Right atrium auricular region (tissue), 2 donors: ENCODE measurements at places on chromosomes 16 and 17. TPM values are rescaled to one million over a fixed set of nuclear protein-coding genes. Genes with fewer than 3 reads are reported as not detected.
A peak's percentile ranks its signal among the peaks of the same experiment; 100 is the strongest.

DNA sequence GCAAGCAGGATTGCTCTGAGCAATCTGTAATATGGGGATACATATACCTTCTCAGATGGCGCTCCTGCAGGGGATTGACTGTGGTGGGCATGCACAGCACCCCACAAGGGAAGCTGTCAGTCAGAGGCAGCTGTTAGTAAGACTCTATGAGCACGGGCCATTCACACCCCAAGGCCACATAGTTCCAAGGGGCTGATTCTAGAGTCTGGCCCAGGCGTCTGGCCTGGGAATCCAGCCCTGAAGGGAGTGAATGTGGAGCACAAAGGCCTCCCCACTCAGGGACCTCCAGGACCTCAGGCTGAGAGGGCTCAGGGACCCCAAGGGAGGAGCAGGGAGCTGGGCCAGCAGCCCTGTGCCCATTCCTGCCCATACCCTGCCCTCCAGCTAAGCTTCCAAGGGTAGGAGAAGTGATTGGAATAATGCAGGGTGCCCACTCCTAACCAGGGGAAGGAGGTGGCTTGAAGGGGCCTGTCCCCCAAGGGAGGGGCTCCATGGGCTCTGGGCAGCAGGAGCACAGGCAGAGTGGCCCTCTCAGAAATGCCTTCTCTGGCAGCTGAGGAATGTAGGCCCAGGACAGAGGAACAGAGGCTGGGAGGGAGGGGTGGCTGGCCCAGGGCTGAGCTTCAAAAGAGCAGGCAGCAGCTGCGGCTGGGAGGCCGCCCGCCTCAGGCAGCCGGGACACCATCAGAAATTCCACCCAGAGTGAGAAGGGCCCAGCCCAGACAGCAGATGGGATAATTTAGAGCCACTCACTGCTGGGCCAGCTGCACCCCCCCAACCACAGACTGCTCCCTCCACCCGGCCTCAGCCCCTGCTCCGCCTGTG lies 48.9 kb upstream of the MRPS23 start:
- peak; percentile 80 for DNase-seq

DNA sequence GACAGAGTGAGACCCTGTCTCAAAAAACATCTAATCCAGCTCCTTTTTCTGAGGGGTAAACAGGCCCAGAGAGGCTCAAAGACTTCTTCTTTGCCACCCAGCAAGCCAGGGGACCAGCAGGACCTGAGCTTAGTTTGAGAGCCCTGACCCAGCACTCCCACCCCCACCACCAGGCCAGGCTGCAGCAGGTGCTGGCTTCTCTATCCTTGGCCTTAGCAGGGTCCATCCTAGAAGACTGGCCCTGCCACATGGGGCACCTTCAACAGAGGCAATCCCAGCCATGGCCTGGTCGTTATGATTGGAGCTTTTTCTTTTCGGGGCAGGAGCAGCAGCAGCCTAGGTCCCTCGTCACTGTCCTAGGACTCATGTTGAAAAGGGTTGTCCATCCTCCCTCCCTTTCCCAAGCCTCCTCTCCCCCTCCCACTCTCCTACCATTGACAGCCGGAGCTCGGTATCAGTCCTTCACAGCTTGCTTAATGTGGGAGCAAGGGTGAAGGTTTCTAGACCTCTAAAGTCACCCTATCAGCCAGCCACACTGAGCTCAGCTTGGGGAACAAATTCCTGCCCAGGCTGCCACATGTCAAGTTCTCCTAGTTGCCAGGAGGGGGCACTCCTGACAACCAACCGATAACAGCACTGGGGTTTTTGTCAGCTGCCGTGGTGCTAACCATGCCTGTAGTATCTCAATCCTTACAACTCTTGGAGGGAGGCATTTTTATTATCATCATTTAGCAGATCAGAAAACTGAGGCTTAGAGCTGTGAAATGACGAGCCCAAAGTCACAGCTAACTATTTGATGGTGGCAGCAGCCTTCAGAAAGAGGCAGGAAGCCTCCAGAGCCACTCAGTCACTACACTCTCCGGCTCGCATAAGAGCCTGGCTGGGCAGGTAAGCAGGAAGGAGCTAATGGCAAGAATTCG lies 11.2 kb downstream of the MRPL27 start:
- DNase-seq: peak; percentile 78

KRTAP2-2 gene
- total RNA-seq: not detected

IGF2BP1 gene
- not detected for total RNA-seq

DNA sequence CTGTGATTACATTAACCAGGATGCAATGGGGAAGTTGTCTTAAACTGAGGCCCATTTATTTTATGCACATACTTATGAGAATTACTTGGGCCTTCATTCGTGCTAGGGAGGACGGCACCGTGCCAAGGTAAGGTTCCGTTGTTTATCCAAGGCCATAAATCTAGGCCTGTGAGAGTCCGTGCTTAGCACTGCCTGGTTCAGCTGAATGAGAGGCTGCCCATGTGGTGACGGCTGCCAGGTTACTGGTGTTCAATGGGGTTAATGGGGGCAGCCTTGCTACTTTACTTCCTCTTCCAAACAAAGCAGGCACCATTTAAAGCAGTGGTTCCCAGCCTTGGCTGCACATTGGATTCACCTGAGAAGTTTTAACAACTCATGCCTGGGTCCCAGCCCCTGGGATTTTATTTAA lies 135.1 kb upstream of the NOL11 start:
- no peak for DNase-seq

DNA sequence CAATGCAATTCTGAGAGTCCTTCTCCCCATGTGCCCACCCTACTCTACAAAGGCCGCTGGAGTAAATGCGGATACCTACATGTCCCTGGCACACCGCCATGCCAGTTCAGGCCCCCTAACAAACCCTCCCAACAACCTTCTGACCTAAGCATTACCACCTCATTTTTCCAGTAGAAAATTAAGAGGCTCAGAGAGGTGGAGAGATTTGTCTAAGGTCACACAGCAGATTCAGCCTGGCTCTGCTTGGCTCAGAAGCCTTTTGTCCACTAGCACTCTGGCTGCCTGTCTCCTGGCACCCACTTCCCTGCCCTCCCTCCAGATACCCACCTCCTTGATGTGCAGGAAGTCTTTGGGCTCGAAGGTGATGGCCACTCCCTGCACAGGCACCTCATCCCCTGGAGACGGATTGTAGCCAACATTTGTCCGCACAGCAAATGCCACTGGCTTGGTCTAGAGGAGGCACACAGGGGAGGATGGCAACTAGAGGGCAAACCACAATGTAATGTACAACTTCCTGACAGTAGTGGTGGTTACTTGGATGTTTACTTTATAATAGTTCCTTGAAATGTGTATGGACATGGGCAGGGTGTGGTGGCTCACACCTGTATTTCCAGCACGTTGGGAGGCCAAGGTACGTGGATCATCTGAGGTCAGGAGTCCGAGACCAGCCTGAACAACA lies 10.2 kb downstream of the CACNB1 start:
- DNase-seq: no peak

- DNase-seq: peak; percentile 64
Observed at GRCh38 chr16:50627419-50627818, 53.7 kb downstream of the SNX20 start.

DNA sequence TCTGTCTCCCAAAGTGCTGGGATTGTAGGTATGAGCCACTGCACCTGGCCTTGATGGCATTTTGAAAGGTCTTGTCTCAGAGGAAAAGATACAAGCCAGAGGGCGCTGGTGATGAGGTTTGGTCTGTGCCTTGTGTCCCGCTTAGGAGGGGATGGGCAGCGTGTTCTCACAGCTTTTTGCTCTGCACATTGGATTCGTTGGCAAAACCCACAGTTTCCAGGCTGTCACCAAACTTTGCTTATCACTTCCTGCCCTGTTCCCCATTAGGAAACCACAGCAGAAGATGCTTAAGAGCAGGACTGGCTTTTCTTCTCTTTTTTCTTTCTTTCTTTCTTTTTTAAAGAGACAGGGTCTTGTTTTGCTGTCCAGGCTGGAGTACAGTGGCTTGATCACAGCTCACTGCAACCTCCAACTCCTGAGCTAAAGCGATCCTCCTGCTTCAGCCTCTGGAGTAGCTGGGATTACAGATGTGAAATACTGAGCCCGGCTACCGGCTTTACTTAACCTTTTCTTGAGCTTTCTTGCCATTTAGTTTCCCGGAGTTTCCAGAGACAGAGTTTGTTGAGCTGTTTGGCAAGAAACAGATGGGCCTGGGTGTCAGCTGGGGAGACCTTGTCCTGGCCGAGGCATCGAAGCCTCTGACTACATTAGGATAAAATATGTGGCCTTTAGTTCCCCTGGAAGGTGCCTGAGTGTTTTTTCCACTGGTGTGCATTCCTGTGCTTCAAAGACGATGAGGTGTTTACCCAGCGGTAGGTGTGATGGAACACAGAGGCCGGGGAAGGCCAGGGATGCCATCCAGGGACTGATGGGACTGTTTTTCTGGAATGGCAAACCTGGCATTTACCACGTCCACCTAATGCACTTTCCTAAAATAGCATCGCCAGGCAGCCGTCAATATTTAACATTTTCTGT lies 112.9 kb downstream of the ABCC1 start:
- DNase-seq: no peak

DNA sequence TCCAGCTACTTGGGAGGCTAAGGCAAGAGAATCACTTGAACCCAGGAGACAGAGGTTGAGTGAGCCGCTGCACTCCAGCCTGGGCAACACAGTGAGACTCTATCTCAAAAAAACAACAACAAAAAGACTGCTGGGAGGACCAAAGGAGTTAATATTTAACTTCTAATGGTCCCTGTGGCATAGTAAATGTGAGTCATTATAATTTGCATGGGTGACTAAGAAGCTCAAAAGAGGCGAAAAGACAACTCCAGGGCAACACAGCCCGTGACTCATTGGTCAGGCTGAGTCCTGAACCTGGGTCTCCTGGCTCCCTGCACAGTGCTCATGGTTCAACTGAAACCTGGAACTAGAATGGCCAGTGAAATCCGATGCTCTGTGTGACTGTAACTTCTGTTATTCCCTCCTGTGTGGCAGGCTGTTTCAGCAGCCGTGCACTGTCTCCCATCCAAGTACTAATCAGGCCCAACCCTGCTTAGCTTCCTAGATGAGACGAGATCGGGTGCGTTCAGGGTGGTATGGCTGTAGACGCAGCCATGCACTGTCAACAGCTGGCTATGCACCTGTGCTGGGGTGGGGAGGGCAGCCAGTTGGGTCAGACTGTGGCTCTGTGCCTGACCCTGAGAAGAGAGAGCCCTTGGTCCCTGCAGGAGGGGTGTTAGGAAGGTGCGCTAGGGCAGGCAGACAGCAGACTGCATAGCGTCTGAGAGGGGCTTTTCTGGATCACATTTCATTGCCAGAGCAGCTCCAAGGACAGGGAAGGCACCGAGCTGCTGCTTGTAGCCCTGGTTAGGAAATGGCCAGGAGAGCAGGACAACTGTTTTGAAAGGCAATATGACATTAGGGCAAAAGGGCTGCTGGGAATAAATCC lies 14.5 kb upstream of the GPRC5C start:
- no peak for DNase-seq

DNA sequence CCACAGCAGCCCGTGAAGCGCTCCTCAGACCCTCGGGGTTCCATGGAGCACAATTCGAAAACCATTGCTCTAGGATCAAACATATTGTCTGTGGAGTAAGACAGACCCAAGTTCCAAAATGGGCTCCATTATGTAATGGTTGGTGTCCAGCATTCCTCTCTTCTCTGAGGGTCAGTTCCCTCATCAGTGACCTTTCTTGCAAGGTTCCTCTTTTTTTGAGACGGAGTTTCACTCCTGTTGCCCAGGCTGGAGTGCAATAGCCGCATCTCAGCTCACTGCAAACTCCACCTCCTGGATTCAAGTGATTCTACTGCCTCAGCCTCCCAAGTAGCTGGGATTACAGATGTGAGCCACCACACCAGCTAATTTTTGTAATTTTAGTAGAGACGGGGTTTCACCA lies 28.4 kb downstream of the PLXDC1 start:
- DNase-seq: no peak

GRCh38 chr16:69942627-69943170 lies 8.4 kb upstream of the CLEC18A start:
- no peak for DNase-seq

DNA sequence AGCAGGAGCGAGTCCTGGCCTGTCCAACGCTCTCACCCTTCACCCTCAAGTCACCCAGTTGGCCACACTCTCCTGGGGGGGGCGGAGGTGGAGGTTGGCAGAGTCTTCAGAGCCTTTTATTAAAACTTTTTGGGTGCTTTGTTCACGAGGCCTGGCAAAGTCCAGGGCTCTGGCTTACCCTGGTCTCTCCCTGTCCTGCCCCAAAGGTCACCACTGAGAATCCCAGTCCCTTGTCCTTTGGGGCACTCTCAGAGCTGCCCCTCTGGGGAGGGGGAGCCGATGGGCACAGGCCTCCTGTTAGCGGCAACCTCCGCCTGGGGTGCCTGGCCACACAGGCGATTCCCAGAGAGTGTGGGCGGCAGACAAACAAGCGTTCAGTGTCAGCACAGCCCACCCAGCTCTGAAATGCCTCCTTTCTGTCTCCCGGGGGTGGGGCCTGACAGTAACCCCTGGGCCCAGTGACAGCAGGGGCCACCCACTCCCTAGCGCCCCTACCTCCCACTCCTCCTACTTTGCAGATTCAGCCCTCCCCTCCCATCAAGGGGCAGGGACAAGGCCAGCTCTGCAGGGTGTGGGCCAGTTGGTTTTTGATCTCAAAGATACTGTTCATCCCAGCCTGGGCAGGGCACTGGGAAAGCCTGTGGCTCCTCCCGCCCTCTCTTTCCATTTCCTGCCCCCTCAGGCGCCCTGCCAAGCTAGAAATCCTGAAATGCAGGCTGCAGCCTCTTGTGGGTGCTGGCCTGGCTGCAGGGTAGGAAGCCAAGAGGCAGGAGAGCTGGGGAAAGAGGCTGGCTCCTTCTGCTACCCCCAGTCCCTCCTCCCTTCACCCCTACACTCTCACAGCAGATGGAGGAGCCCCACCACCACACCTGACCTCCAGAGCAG lies 36.6 kb upstream of the EMP2 start:
- DNase-seq: peak; percentile 71

TMEM88 gene
- 42.5 TPM for total RNA-seq

- DNase-seq: no peak
Observed at GRCh38 chr17:499951-500461, 147.4 kb upstream of the RPH3AL start.
